Epithelial cell of proximal tubule (primary cell): ENCODE measurements at places on chromosomes 5 and 9.

- DNase-seq, result no peak
Observed at GRCh38 chr5:180602481-180603075, 11.3 kb upstream of the SCGB3A1 start.

DNA sequence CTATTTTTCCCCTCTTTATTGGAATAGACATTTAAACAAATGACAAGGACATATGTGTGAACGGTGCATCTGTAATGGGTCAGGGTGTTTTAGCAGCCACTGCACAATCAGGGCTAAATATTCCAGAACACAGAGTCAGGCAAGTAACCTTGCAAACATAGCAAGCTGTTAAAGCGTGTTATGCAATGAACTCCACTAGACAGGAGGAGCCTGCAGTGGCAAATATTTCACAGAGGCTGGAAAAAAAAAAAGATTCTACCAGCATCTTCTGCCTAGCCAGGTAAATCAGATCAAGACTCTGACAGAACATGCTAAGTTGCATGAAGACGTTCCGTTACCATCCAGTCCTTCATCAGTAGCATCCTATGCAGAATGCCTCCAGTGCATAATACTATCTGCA is 171.8 kb downstream of the SEMA5A start:
- no peak for DNase-seq

DNA sequence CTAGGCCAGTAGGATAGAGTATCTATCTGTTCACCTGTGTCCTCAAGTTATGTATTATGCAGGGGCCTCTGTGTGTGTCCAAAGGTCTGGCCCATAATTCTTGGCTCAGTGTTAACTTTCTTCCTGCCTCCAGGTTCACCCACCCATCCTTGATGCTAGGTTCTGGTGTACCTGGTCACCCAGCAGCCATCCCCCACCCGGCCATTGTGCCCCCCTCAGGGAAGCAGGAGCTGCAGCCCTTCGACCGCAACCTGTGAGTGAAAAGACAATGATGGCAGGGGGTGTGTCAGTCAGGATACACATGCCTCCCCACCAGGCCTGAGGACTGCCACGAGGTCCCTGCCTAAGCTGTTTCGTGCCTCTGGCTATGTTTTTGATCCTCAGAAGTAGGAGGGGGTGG is 27.6 kb downstream of the TCF7 start:
- no peak for DNase-seq

- no peak for DNase-seq
Observed at GRCh38 chr5:51968756-51969155, 585.5 kb downstream of the ISL1 start.

- DNase-seq, result no peak
Observed at GRCh38 chr9:125906144-125906543, 159.0 kb downstream of the PBX3 start.

DNA sequence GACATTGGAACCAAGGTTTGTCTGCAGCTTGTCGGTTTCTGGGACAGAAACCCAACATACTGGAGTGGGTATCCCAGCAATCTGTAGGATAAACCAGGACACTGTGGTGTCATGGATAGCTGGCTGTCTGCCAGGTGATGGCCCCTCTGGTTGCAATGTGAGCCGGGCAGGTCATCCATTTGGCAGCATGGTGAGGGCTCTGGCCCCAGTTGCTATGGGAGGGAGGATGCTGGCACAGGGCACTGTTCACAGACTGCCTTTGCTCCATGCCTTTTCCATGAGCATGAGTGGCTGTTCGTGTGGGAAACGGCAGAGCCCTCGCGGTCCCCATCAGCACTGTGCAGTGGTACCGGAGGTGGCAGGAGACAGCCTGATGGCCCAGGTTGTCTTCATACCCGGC is 6.4 kb downstream of the S1PR3 start:
- no peak for DNase-seq

GRCh38 chr5:33367416-33367815 is 73.3 kb upstream of the TARS1 start:
- DNase-seq, result no peak

DNA sequence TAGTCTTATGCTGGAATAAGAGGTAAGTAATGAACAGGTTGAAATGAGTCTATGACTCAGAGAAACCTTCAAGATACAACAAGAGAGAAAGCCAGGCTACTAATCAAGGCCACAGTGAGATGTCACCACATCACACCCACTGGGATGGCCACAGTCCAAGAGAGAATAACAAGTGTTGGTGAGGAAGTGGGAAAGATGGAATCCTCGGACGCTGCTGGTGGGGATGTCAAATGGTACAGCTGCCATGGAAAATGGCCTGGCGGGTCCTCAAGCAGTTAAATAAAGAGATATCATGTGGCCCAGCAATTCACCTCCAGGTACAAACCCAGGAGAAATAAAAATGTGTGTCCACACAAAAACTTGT is 41.9 kb upstream of the NEURL1B start:
- DNase-seq, result no peak

GRCh38 chr5:135025730-135026644 is 8.0 kb downstream of the PITX1 start:
- DNase-seq, result no peak

DNA sequence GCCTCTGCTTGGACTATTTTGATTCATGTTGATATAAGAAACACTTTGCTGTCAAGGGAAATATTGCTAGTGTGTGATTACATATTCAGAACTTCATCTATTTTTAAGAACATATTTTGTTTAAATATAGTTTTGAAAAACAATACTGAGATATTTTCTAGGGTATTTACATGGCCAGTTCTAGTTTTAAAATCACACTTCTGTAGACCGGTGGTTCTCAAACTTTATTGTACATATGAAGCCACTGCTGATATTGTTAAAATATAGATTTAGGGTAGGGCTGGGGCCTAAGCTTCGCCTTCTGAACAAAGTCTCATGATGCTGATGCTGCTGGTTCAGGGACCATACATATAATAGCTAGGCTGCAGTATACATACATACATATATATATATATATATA is 1000.0 kb downstream of the PTPRD start:
- no peak for DNase-seq

DNA sequence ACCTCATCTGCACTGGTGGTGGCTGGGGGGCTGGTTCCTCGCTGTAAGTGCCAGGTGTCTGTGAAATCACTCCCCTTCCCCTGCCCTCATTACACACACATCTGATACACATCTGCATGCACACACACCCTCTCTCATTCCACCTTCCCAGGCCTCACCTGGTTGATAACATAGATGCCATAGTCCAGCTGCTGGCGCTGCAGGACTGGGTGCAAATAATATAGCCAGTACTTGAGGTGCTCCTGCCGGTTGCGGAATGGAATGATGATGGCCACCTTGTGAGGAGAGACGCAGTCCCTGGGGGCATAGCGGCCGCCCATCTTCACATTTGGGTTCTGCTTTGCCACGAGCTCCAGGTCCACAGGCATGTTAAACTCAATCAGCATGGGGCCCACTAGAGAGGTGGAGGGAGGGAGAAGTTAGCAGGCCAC is 32.1 kb downstream of the B4GALT1 start:
- no peak for DNase-seq

DNA sequence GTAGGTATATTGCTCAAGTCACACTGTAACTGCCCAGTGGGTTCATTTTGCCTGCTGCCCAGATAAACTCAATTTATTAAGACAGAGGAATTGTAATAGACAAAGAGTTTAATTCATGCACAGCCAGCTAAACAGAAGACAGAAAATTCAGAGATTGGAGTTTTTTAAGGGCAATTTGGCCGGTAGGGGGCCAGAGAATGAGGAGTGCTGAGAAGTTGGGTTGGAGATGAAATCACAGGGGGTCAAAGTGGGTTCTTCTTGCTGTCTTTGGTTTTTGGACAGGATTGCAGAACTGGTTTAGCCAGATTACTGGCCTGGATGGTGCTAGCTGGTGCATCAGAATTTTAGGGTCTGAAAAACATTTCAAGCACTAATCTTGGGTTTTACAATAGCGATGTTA is 20.7 kb upstream of the IL33 start:
- DNase-seq, result no peak

GRCh38 chr5:110686270-110686669 is 40.2 kb downstream of the TMEM232 start:
- DNase-seq, result no peak

DNA sequence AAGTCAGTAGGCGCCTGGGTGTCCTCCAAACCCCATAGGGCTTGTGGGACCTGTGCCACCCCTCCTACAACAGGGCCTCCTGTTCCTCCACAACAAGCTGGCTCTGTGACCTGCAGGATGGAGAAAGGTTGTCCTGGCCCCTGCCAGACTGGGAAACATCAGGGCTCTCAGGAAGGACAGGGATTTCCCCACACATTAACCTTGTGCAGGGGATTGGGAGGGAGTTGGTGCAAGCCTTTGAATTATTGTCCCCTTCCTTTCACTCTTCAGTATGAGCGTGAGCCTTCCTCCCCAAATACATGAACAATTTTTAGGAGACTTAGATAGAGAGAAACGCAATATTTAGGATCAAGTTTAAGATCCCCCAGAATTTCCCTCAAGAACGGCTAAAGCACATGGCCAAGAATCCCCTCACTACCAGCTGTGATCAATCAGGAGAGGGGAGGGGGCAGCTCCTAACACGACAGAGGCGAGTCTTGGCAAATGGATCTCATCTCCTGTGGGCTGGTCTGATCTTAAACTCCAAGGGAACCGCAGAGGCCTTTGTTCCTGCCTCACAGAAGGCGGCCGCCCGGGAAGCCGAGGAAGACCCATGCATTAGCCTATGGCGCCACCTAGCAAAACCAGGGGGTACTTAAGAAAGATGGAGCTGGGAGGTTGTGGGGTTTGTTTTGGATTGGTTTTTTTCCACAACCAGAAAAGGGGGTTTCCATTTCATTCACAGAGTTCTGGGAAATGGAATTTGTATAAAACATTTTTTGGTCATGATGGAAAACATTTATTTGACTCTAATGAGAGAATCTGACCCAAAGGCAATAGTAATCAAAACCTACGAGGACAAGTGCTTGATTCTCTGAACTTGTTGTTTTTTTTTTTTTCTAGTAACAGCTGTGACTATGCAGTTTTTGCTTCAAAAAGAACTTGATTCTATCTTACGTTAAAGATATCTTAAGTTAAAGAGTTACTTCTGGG is 36.1 kb upstream of the OSMR start:
- peak; percentile 52 for DNase-seq

DNA sequence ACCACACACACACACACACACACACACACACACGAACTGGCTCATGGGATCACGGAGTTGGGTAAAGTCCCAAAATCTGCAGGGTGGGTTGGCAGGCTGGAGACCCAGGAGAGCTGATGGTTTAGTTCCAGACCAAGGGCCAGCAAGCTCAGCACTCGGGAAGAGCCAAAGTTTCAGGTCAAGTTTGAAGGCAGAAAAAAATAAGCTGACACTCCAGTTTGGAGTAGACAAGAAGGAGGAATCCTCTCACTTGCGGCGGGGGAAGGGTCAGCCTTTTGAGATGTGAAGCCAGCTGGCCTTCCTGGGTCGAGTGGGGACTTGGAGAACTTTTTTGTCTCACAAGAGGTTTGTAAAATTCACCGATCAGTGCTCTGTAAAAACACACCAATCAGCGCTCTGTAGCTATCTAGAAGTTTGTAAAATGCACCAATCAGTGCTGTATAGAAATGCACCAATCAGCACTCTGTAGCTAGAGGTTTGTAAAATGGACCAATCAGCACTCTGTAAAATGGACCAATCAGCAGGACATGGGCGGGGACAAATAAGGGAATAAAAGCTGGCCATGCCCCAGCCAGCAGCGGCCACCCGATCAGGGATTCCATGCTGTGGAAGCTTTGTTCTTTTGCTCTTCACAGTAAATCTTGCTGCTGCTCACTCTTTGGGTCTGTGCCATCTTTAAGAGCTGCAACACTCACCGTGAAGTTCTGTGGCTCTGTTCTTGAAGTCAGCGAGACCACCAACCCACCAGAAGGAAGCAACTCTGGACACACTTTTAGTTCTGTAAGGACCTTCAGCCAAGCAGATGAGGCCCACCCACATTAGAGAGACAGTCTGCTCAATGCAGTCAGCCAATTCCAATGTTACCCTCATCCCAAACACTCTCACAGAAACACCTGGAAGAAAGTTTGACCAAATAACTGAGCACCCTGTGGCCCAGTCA is 37.8 kb upstream of the UNC5A start:
- DNase-seq, result no peak

GRCh38 chr5:175590471-175590881 is 67.4 kb upstream of the HRH2 start:
- no peak for DNase-seq

DNA sequence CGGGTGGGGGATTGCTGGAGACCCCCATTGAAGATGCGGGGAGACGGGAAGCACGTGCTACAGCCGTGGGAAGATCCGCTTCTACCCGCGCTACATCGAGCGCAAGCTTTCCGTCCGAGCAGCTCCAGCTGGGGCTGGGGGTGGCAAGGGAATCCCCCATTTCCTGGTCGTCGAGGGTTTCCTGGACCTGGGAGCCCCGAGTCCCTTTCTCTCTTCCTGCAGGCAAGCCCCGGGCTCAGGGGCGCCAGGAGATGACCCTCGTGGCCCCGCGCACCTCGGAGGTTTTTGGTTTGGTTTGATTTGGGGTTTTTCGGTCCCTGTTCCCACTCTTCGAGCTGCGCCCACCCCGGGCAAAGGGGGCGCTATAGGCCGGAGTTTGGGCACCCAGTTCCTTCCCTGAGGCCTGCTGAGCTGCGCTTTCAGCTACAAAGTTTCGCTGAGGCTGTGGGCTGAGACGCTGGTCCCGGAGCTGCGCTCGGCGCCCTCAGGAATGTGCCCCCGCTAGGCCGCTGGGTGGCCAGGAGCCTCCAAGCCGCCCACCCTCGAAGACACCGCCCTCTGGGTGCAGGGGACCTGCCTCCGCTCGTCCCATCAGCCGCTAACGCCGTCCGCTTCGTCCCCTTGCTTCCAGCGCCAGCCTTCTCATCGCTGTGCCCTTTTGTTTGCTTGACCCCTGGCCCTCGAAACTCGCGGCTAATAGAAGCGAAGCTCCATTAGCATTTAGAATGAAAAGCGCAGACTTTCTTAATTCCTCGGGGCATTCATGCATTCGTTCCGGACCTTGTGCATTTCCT is 2.9 kb downstream of the NR4A3 start:
- DNase-seq, result no peak

DNA sequence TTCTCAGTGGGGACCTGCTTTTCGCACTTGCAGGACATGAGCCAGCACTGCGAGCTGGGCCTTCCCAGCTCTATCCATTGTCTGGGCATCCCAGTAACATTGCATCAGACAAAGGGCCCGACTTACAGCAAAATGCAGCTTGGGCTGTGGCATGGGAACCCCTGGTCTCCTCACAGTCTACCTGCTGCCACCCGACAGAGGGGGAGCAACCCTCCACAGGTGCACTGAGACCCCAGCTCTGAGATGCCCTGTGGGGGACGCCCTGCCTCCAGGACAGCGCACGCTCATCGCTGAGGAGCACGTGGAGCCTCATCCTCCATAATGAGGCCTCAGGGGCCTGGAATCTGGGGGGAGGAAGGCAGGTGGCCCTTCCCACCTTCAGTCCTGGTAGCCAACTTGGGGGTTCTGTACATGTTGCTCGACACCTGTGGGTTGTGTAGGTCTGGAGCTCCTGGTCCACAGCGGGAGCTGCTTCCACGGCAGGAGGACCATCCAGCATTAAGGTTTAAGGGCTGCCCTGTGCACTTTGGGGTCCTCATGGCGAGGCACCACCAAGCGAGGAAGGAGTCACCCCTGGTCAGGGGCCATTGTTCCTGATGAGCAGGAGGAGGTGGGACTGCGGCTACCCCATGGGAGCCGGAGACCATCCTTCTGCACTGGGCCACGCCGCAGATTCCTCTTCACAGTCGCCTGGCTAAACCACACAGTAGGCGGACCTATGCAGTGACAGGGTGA is 376.5 kb upstream of the IRX1 start:
- no peak for DNase-seq
